Nephron progenitor cell (in vitro differentiated cells): ENCODE measurements at places on chromosomes 16 and 17.

GRCh38 chr17:81811705-81812570 is 8.0 kb downstream of the GCGR start:
- DNase-seq: no peak
- H3K36me3 ChIP-seq: no peaks in the 10 kb centered on the region
- H3K4me1 ChIP-seq: peaks cover 10% of the 10 kb centered on the region
- H3K27ac ChIP-seq: no peak overlapping the region
- peaks cover 32% of the 10 kb centered on the region for H3K27me3 ChIP-seq
- no peak overlapping the region for H3K4me3 ChIP-seq

DNA sequence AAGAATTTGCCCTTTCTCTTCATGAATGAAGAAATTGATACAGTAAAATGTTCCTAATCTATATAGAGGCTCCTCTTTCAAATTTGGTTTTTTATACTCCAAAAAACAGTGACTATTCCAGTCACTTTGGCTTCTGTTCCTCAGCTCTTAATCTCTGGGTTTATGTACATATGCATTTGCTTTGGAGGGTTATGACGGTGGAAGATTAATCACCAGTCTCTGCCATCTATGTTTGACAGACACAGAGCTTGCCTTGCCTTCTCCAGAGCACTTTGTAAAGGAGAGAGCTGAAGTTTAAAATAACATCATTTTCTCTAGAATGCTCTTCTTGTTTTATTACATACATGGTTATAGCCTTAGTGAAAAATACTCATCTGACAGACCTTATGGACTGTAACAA is 99.3 kb downstream of the NLK start:
- no peak for DNase-seq
- no peak overlapping the region for H3K27ac ChIP-seq
- peaks cover 5% of the 10 kb centered on the region for H3K36me3 ChIP-seq
- H3K4me1 ChIP-seq: peaks cover 10% of the 10 kb centered on the region
- no peak overlapping the region for H3K4me3 ChIP-seq

DNA sequence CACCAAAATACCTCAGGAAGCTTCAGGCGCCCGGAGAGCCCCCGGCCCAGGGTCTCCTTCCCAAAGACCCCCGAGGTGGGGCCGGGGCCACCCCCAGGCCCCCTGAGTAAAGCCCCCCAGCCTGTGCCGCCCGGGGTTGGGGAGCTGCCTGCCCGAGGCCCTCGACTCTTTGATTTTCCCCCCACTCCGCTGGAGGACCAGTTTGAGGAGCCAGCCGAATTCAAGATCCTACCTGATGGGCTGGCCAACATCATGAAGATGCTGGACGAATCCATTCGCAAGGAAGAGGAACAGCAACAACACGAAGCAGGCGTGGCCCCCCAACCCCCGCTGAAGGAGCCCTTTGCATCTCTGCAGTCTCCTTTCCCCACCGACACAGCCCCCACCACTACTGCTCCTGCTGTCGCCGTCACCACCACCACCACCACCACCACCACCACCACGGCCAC is 6.7 kb upstream of the TMEM88 start:
- peaks cover 11% of the 10 kb centered on the region for H3K27me3 ChIP-seq
- DNase-seq: no peak
- peaks cover 39% of the 10 kb centered on the region for H3K36me3 ChIP-seq
- no peak overlapping the region for H3K4me3 ChIP-seq
- H3K27ac ChIP-seq: no peak overlapping the region

GRCh38 chr16:23227529-23227928 is 45.0 kb downstream of the SCNN1G start:
- H3K36me3 ChIP-seq: no peaks in the 10 kb centered on the region
- H3K27me3 ChIP-seq: peaks cover 13% of the 10 kb centered on the region
- H3K27ac ChIP-seq: no peak overlapping the region
- H3K4me3 ChIP-seq: no peak overlapping the region
- DNase-seq: no peak

DNA sequence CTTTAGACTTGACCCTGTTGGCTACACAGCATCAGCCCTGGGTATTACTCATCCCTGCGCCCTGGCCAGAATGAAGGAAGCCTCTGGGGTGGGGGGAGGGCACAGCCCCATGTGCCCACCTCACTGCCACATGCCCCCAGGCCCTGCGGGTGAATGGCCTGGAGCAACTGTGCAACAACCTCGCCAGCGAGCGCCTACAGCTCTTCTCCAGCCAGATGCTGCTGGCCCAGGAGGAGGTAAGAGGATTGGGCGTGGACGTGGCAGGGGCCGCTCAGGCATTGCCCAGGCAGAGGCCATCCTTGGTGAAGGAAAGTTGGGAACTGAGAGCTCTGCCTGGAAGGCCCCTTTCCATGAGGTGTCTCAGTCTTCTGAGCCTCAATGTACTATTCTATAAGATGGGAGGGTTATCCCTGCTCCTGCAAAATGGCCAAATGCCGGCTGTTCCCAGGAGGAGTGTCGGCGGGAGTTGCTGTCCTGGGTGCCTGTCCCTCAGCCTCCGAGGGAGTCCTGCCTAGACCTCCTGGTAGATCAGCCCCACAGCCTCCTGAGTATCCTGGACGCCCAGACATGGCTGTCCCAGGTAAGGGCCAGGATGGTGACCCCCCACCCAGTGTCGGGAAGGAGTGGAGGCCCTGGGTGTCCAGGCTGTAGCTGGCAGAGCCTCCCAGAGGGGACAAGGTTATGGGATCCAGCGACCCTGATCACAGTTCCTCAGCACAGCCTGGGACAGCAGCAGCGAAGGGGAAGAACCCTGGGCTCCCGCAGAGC is 8.9 kb downstream of the MYO15B start:
- peaks cover 11% of the 10 kb centered on the region for H3K27me3 ChIP-seq
- DNase-seq: no peak
- H3K4me3 ChIP-seq: no peak overlapping the region
- no peaks in the 10 kb centered on the region for H3K4me1 ChIP-seq

GRCh38 chr17:32672711-32673110 is 185.9 kb downstream of the CDK5R1 start:
- H3K27ac ChIP-seq: no peak overlapping the region
- no peaks in the 10 kb centered on the region for H3K36me3 ChIP-seq
- DNase-seq: no peak
- H3K4me3 ChIP-seq: no peak overlapping the region
- peaks cover 2% of the 10 kb centered on the region for H3K27me3 ChIP-seq

DNA sequence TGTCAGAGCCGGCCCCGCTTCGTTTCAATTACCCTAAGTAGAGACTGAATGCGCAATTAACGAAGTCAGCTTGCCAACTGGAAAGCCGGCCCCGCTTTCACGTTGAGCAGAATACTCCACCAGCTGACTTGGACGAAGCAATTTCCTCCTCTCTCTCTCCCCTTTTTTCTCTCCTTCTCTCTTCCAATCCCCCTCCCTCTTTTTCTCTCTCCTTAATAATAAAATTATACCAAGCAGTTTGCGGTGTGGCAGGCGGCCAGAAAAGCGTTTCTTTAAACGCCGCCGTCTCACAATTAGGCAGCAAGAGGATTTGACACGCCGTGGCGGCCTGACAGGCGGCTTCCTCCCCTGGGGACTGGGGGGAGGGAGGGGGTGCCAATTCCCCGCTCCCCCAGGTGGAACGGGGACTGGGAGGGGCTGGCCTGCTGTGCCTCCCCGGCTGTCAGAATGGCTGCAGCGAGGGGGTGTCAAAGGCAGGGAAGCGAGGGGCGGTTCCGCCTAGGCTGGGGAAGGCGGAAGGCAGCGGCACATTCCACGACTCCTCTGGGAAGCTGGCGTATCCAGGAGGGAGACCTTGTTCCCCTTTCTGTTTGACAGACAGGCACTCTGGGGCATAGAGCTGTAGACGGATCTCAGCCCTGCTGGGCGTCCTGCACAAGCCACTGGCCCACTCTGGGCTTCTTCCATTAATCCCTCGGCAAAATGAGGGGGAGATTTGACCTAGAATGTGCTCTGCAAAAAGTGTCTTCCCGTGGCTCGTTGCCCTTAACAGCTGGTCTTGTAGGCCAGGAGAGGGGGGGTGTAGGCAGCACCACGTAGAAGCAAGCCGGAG is 52.7 kb downstream of the SREBF1 start:
- H3K27ac ChIP-seq: peak overlapping the region; percentile 94
- no peaks in the 10 kb centered on the region for H3K36me3 ChIP-seq

DNA sequence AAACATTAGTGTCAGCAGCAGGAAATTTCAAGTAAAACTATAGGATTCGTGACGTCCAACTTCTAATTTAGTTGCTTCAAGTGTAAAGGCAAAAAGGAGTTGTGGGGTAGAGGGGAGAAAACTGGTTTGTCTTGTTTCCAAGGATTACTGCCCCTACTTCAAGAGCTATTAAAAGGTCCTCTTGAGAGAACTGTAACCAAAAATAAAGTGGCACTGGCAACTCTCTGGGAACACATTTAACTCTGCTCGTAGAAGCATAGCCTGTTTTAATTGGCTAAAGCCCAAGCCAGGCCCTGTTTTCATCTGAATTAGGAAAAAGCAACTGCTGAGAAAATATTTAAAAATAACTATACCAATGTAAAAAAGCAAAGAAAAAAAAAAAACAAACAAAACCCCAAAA is 51.8 kb upstream of the AKAP1 start:
- peaks cover 3% of the 10 kb centered on the region for H3K27me3 ChIP-seq
- DNase-seq: no peak
- no peak overlapping the region for H3K4me3 ChIP-seq
- peaks cover 23% of the 10 kb centered on the region for H3K4me1 ChIP-seq
- H3K27ac ChIP-seq: peak overlapping the region; percentile 61

- DNase-seq: peak; percentile 66
- H3K27ac ChIP-seq: peak overlapping the region; percentile 61
- H3K36me3 ChIP-seq: no peaks in the 10 kb centered on the region
- peaks cover 85% of the 10 kb centered on the region for H3K4me1 ChIP-seq
Observed at GRCh38 chr16:81650982-81651562, 128.0 kb upstream of the PLCG2 start.

DNA sequence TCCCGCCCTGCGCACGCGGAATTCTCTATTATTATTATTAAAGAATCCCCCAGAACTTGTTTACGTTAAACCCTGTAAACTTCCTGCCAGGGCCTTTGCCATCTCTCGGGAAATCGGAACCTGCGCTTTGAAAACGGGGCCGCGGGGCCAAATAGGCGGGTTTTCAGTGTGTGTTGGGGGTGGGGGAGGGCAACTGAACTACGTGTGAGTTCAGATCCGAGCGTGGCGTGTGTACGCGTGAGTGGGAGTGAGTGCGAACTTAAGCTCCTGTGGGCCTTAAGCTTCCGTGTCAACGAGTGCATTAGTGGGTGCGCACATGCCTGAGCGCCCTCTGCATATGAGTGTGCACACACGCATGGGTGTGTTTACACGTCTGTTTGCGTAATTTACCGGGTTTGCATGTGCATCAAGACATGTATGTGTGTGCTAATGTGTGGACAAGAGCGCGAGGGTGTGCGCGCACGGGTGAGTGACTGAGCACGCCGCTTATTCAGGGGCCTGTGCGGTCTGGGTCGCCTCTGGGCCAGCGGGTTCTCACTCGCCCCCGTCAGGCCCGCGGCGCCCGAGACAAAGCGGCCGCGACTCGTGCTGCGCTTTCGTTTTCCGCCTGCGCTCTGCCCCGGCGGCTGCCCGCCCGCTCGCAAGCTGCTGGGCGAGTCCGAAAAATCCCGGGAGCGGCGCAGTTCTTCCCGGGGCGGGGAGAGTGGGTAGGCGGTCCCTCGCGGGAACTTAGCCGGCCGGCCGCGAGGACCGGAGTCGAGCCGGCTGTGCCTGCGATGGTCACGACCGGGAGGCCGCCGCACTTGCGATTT is 1.2 kb upstream of the FOXF1 start:
- peaks cover 95% of the 10 kb centered on the region for H3K27me3 ChIP-seq
- peak overlapping the region; percentile 79 for H3K4me3 ChIP-seq
- no peak overlapping the region for H3K27ac ChIP-seq
- DNase-seq: peak; percentile 63
- no peaks in the 10 kb centered on the region for H3K36me3 ChIP-seq

DNA sequence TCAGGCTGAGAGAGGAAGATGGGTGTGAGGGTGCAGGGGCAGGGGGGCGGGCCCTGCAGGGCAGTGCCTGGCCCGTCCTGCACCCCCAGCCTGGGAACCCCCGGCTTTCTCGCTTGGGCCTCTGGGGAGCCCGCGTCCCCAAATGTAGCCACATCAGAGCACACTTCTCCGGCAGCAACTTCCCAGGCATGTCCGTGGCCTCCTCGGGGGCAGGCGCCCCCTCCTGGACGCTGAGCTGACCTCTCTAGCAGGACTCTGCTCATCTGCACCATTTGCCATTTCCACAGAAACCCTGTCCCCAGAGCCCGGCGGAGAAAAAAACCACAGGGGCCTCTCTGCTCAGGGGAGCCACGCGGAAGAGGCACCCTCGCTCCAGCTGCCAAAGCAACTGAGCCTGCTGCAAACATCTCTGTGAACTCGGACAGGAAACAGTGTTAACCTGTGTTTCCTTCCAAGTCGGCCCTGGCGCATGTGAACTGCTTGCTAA is 63.4 kb downstream of the KLHDC4 start:
- H3K36me3 ChIP-seq: peaks cover 9% of the 10 kb centered on the region
- H3K27ac ChIP-seq: peak overlapping the region; percentile 29
- peaks cover 3% of the 10 kb centered on the region for H3K27me3 ChIP-seq
- peaks cover 38% of the 10 kb centered on the region for H3K4me1 ChIP-seq
- no peak overlapping the region for H3K4me3 ChIP-seq
- peak; percentile 67 for DNase-seq
